ENCODE measurements at places on chromosomes 1 and 21.

DNA sequence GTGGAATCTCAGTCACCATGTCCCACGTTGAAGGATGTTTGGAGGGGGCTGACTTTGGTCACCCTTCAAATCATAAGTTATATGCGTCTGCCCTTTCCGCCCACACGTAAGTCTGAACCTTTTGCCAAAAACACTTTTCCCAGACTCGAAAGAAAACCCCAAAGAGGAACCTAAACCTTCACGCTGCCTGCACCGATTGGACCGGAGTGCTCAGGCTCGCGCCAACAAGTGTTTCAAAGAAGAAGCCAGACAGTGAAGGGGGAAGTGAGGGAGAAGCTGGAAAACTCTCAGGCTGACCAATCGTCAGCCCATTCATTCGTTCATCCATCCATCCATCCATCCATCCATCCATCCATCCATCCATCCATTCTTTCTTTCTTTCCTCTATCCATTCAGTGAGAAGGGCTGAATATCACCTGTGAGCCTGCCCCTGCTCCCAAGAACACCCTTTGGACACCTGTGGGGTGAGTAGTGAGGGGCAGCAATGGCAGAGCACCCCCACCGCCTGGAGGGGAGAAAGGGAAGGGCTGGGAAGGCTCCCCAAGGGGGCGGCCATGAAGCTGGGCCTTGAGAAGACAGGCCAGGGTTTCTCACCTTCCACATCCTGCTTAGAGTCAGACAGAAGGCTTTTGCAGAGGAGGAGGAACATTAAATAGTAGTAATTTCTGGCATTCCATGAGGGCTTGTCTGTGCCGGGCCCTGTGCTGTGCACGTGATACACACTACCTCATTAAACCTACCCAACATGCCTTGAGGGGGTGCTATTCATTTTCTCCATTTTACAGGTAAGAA, 27.1 kb upstream of the RUNX3 start:
- no peak for DNase-seq

DNA sequence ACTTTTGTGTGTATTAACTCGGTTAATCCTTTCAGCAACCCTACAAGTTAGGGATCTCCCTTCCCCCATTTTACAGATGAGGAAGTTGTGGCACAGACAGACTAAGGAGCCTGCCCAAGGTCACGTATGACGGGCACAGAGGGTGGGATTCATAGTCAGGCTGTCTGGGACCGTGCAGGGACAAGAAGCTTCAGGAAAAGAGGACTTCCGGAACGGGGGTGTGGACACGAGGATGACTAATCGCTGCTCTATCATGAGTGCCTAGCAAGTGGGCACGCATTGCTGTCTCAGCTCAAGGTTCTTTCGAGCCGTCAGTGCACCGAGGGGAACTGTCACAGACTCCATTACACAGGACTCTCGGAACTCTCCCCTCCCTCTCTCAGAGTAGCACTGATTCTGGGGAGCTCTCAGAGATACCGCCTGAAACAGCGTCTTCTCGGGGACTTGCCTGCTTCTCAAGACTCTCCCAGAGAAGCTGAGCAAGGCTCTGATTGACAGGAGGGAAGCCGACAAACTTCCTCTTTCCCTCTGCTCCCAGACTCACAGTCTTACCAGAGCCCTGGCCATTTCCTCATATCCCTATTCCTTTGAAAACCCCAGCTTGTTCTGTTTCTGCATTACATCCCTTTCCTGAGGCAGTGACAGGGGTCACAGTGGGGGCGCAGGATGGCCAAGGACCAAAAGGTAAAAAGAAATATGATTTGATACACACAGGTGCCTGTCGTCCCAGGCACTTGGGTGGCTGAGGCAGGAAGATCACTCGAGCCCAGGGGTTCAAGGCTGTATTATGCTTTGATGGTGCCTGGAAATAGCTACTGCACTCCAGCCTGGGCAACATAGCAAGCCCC, 14.4 kb downstream of the FHAD1 start:
- peak; percentile 74 for DNase-seq

- no peak for DNase-seq
Measured at GRCh38 chr1:241918879-241919278, 38.7 kb upstream of the BECN2 start.

DNA sequence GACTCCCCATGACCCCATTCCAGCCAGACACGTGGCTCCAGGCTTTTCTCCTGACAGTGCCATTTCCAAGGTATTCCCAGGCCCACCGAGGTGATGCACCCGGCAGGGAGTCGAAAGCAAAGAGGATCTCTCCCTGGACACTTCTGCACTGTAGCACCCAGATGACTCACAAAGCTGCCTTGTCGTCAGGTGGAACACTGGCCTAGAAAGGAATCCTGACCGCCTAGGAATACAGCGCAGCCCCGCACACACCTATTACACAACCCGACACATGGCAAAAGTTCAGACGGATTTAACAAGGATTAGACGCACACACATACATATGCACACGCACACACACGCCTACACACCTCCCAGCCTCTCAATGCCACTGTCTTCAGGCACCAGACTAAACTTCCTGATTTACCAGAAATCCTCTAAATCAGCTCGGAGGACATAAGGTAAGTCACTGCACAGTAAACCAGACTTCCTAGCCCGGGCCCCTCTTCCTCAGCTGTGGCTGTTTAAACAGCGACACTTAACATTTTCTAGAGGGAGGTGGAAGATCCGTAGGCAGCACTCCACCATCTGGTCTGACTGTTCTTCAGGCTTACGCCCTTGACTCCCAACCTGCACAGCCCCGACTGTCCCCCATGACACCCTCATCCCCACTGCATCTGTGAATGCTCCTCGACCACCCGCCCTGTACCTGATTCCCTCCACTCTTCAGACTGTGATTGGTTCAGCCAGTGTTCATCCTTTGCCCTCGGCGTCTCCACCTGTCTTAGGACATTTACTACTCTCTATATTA, 12.7 kb downstream of the FAM89A start:
- DNase-seq = no peak

DNA sequence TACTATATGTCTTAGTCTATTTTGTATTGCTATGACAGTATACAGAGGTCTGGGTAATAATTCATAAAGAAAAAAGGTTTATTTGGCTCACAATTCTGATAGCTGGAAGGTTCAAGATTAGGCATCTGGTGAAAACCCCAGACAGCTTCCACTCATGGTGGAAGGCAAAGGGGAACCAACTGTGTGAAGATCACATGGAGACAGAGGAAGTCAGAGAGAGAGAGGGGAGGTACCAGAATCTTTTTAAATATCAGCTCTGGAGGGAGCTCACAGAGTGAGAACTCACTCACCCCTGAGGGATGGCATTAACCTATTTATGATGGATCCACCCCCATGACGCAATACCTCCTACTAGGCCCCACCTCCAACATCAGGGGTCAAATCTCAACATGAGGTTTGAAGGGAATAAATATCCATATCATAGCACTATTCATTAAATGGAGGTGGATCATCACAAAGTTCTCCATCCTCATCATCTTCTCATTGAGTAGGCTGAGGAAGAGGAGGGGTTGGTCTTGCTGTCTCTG, 290.5 kb downstream of the DSCAM start:
- DNase-seq = no peak

GRCh38 chr1:229432905-229433304, 989 bp downstream of the ACTA1 start:
- no peak for DNase-seq

- no peak for DNase-seq
Measured at GRCh38 chr1:171653796-171654195, 1.3 kb upstream of the MYOC start.

- DNase-seq = no peak
Measured at GRCh38 chr21:15206514-15206913, 141.7 kb upstream of the NRIP1 start.

GRCh38 chr1:224939844-224940425, 10.5 kb downstream of the DNAH14 start:
- no peak for DNase-seq

DNA sequence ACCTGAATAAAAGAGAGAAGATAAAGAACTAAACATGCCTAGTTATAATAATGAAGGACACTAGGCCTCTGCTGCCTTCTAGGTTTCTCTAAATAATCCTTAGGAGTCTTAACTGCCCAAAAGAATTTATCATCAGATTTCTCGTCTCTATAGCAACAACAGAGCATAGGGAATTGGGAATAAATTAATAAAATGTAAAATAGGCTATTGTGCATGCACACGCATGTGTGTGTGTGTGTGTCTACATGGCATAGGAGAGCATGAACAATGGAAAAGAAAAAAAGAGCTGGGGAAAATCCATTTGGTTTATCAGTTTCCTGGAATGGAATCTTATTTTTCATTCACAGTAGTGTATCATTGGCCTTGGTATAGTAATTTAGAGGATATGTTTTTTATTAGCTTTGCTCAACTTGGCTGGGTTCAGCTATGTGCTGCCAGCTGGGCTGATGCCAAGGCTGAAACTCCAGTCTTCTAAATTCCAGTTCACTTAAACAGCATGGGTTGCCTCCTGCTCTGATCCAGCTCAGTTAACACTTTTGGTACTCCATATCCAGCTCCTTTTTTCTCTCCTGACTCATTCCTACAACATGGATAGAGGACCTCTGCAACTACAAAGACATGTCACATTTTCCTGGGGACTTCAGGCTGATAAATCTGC, 80.6 kb upstream of the SLFNL1 start:
- peak; percentile 97 for DNase-seq

- peak; percentile 71 for DNase-seq
Measured at GRCh38 chr1:212234431-212235395, 50.5 kb upstream of the PPP2R5A start.

DNA sequence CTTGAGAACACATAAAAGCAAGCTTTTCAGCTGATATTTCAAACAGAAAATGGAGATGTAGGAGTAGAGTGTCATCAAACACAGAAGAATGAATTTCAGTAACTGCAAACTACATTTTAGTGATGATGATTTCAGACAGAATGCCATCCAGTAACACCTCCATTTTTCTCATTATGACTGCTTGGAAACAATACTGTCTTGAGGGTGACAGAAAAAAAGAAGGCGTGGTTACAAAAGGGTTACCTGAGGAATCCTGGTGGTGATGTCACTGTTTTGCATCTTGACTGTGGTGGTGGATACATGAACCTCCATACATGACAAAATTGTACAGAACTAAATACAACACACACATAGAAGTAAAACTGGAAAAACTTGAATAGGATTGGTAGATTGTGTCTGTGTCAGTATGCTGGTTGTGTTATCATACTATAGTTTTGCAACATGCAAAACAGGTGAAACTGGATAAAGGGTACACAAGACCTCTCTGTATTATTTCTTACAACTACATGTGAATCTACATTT, 375.9 kb downstream of the PTBP2 start:
- no peak for DNase-seq

DNA sequence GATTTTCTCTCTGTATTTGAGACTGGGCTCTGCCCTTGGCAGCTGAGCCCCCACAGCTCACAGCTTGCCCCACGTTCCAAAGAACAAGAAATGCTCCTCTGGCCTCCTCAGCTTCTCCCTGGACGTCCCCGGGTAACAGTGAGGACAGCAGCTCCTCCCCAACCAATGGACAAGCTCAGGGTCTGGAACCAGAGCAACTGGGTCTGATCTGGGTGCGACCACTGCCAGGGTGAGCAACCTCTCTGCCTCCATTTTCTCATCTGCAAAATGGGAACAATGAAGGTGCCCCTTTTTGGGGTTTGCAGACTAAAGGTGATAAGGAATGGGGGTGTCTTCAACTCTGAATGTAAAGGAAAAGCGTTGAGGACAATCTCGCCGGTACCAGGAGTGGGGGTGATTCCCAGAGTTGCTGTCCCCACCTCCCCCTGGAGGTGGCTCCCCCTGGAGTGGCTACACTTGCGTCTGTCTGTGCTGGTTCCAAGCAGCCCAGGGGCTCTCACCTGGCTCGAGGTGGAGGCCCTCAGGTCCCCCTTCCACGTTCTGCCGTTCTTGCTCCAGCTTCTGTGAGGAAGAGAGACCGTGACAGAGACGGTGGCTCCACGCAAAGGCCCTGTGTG, 6.9 kb downstream of the C21orf58 start:
- no peak for DNase-seq

DNA sequence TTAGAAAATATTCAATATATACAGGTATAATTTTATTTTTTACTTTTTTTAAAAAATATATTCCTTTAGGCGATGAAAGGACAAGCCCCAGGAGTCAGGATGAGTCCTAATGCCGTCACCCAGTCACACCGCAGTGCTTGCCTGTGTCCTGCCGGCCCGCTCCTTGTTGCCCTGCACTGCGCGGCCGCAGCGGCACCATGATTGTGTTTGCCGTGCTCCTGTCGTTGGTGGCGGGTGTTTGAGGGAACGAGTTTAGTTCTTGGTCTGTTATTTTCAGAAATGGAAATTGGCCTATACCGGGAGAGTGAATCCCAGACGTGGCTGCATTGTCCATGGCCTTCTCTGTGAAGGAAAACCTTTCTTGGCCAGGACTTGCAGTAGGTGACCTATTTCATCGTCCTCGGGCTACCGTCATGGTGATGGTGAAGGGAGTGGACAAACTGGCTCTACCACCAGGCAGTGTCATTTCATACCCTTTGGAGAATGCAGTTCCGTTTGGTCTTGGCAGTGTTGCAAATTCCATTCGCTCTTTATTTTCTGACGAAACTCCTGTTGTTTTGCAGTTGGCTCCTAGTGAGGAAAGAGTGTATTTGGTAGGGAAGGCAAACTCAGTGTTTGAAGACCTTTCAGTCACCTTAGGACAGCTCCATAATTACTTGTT, 45.9 kb upstream of the CRB1 start:
- DNase-seq = no peak

- DNase-seq = peak; percentile 94
Measured at GRCh38 chr1:234925440-234926263, 203.0 kb downstream of the TOMM20 start.

GRCh38 chr1:155940993-155941844, at the start of gene RXFP4:
RXFP4 (plus strand) TSS chr1:155941638; CDS start chr1:155941710, 72 bp downstream.
- DNase-seq = peak; percentile 25

GRCh38 chr1:230915078-230915477, 46.8 kb upstream of the C1orf198 start:
- no peak for DNase-seq

GRCh38 chr1:93676427-93676826, 5.2 kb downstream of the BCAR3 start:
- peak; percentile 25 for DNase-seq

- DNase-seq = no peak
Measured at GRCh38 chr1:187374082-187374481, 545.3 kb downstream of the PLA2G4A start.

GRCh38 chr1:184390889-184391288, 4.1 kb downstream of the C1orf21 start:
- no peak for DNase-seq

DNA sequence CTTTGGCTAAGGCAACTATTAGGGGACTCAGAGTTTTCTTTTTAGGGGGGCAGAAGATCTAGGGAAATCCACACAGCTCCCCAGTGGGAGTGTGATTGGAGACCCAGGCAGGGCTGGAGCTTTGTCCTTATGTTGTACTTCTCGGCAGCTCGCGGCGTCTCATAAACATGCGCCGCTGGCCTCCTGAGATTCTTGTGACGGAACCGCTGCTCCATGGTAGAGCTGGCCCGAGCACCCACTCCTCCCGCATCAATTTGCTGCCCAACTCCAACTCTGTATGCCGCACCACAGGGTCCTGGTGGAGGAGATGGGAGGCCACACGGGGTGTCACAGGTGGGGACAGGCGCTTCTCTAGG, 143.9 kb downstream of the GALNT2 start:
- no peak for DNase-seq

- DNase-seq = peak; percentile 82
Measured at GRCh38 chr1:196393742-196394141, 214.5 kb downstream of the KCNT2 start.

GRCh38 chr1:244439391-244440032, 12.2 kb downstream of the ADSS2 start:
- DNase-seq = no peak
